ENCODE measurements at places on chromosomes 2 and 18. TPM values are rescaled to one million over a fixed set of nuclear protein-coding genes. Genes with fewer than 3 reads are reported as not detected.

DNA sequence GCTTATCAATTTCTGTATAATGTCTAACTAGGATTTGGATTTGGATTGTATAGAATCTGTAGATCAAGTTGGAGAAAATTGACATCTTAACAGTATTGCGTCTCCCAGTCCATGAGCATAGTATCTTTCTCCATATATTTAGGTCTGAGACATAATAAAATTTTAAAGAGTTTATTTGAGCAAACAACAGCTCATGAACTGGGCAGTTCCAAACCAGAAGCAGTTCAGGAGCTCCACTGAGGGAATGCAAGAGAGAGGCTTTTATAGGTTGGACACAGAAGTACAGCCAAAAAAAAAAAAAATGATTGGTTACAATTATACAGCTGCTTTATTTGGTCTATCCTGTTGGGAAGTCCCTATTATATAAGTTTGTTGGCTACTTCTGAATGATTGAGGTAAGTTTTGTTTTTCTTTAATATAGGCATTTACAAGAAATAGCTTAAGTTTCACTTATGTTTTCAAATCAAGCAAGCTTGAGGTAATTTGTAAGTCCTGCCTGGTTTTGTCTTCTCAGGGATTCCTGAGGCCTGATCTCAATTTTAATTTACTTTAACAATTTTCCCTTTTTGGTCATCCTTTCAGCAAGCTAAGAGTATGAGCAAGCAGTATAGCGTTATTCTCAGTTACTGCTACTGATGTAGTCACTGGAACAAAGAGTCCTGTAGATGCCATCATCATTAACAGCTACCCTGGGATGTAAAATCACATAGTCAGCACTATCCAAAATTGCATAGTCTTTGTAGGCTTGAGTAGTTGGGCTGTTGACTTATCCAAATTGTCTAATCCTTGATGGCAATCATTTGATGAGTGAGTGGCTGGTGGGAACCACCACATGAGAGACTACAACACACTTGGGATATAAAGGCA lies 27.5 kb upstream of the RUFY4 start:
- no peak for DNase-seq

DNA sequence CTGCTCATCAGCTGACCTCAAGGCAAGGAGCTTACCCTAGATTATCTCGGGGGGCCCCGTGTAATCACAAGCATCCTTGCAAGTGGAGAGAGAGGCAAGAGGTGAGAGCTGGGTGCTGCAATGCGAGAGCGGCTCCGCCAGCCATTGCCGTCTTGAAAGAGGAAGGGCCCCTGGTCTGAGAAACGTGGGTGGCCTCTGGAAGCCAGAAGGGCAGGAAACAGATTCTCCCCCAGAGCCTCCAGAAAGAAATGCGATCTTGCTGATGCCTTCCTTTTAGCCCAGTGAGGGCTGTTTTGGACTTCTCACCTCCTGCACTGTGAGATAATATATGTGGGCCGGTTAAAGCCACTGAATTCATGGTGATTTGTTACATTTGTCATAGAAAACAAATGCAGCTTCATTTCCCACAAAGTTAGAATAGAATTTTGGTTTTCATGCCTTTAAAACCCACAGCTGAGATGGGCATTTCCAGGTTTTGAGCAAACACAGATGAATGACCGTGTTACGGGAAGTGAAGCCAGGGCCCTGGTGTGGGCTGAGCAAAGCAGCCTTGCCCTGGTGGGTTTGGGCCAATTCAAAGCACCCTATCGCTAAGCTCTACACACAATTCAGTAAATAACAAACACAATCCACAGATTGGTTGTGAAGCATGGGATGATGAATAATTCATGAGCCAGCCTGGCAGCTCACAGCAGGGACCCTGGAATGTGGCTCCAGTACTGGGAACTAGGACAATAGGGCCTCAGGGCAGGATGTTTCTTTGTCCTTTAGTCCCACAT lies 319.9 kb upstream of the HS6ST1 start:
- DNase-seq: peak; percentile 88

DNA sequence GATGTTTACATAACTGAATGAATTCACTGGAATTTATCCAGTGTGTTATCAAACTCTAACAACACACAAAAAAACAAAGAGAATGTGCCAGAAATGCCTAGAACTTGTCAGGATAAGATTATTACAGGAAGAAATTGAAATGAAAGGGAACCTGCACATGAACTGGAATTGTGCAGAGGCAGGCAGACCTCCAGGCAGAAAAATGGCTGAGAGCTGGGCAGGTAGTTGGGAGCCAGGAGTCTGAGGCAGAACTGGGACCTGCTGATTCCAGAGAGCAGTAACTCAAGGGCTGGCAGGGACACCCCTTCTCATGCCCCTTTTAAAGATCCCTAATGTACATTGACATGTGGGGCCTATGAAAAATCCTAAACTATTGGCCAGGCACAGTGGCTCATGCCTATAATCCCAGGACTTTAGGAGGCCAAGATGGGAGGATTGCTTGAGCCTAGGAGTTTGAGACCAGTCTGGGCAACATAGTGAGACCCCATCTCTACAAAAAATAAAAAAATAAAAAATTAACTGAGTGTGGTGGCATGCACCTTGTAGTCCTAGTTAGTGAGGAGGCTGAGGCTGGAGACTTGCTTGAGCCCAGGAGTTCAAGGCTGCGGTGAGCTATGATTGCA lies 674 bp upstream of the SP110 start:
- DNase-seq: no peak

DNA sequence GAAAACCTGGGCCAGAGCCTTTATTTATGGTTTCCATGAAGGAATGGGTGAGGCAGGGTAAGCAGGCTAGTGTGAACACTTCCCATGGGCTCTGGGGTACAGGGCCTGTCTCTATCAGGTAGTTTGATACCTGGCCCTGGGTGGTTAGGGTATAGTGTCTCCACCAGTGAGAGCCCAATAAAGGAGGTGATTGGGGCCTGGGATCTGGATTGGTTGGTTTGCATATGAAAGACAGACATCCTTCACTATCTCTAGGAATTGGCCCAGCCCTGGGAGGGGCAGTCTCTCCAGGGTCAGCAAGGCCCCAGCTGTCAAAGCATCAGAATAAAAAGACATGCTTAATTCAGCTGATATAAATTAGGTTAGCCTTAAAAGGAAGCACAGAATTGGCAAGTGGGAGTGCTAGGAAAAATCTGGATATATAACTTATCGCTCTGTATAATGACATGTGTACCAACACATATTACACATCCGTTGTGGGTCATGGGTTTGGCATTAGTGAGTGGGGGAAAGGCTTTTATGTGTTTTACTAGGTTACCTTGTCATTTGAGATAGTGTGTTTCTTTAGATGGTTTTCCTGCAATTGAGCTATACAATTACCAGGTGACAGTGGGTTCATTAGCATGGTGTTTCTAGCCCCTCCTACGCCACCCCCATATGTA lies 18.5 kb upstream of the TMEM178A start:
- peak; percentile 47 for DNase-seq

- no peak for DNase-seq
These were observed 5.4 kb downstream of the TGFA start for GRCh38 chr2:70548233-70548632.

The PCARE gene
- not detected for total RNA-seq
